ENCODE measurements at places on chromosomes 11 and 22.

- no peaks in the 10 kb centered on the region for H3K27me3 ChIP-seq
- H3K4me3 ChIP-seq, result no peak overlapping the region
- no peak overlapping the region for H3K27ac ChIP-seq
- H3K4me1 ChIP-seq, result peaks cover 6% of the 10 kb centered on the region
- peaks cover 4% of the 10 kb centered on the region for H3K36me3 ChIP-seq
Measured at GRCh38 chr11:85779956-85780640, 30.8 kb downstream of the SYTL2 start.

DNA sequence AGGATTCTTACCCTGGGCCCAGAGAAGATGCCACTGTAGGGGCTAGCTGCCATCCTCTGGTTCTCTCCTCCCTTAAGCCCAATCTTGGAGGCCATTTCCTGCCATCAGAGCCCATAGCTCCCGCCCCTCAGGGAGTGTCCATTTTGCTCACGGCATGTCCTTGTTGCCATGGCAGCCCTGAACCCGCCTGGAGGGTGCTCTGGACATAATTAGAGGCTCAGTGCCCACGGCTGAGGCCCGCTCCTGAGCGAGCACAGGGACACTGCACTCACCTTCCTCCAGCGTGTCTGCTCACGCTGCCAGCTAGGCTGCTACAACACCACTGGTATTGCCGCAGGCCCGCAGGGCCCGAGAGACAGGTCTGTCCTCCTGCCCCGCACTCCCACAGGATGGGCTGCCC lies 11.1 kb upstream of the SUSD2 start:
- no peak overlapping the region for H3K27ac ChIP-seq
- H3K4me3 ChIP-seq, result no peak overlapping the region
- DNase-seq, result no peak
- peaks cover 14% of the 10 kb centered on the region for H3K36me3 ChIP-seq
- no peaks in the 10 kb centered on the region for H3K27me3 ChIP-seq

GRCh38 chr11:10394229-10395101 lies 60.6 kb upstream of the AMPD3 start:
- peaks cover 2% of the 10 kb centered on the region for H3K27me3 ChIP-seq
- no peak overlapping the region for H3K27ac ChIP-seq

DNA sequence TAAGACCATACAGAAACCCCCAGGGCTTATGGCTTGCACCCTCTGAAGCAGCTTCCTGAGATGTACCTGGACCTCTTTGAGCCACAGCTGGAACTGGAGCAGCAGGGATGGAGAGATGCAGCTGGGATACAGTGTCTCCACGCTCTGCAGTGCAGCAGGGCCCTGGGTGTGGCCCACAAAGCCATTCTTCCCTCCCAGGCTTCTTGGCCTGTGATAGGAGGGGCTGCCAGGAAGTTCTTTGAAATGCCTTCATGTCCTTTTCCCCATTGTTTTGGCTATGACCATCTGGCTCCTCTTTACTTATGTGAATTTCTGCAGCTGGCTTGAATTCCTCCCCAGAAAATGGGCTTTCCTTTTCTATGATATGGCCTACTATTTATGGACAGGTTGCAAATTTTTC lies 37.1 kb upstream of the RAB38 start:
- H3K27ac ChIP-seq, result no peak overlapping the region
- no peak overlapping the region for H3K4me3 ChIP-seq
- DNase-seq, result no peak
- no peaks in the 10 kb centered on the region for H3K27me3 ChIP-seq
- no peaks in the 10 kb centered on the region for H3K36me3 ChIP-seq
- H3K4me1 ChIP-seq, result no peaks in the 10 kb centered on the region

- H3K27me3 ChIP-seq, result peaks cover 11% of the 10 kb centered on the region
- H3K27ac ChIP-seq, result no peak overlapping the region
- peaks cover 11% of the 10 kb centered on the region for H3K4me1 ChIP-seq
- H3K4me3 ChIP-seq, result no peak overlapping the region
- H3K36me3 ChIP-seq, result peaks cover 6% of the 10 kb centered on the region
Measured at GRCh38 chr11:2393111-2393868, 7.3 kb upstream of the TSSC4 start.

DNA sequence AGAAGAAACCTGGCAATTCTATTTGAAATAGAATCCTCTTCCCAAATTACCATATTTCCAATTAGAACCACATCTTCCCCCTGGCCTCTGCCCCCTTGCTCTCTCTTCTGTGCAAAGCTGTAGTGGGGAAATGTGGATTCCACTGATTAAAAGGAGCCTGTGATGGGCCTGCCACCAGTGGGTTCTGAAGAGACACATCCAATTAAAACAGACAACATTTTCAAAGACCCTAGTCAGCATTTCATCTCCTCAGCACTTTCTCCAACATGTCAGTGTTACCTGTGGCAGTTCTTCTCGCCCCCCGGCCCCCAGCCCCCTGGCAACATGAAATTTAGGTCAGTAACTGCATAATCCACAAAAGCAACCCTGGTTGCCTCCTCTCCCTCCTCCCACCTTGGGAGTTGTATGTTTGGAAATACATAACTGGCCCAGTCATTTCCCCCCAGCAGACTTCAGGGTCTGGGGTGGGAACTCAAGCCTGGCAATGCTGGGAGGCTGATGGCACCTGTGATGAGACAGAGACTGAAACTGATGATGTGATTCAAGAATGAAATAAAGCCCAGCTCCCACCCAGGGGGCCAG lies 99.9 kb upstream of the AMOTL1 start:
- DNase-seq, result no peak
- no peak overlapping the region for H3K4me3 ChIP-seq
- H3K27ac ChIP-seq, result no peak overlapping the region
- H3K4me1 ChIP-seq, result peaks cover 30% of the 10 kb centered on the region
- peaks cover 3% of the 10 kb centered on the region for H3K27me3 ChIP-seq
- H3K36me3 ChIP-seq, result peaks cover 16% of the 10 kb centered on the region

DNA sequence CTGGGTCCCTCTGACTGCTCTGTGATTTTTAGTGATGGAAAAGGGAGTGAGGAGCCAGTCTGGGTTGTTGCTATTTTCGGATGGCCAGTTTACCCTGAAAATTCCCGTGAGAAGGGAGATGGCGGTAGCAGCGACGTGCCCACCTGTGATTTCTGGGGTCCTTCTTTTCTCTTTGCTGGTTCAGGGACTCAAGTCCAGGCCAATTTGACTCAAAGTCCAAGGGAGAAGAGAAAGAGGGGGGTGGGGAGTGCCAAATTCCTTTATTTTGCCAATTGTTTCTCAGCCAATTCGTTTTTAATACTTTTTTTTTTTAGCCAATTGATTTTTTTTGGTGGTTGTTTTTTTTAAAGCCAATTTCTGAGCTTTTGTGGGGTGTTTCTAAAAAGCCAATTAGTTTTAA lies 6.9 kb downstream of the IGF2 start:
- no peak for DNase-seq
- H3K36me3 ChIP-seq, result peaks cover 5% of the 10 kb centered on the region
- no peak overlapping the region for H3K4me3 ChIP-seq
- H3K4me1 ChIP-seq, result no peaks in the 10 kb centered on the region
- H3K27me3 ChIP-seq, result peaks cover 19% of the 10 kb centered on the region
- no peak overlapping the region for H3K27ac ChIP-seq

- H3K27ac ChIP-seq, result no peak overlapping the region
- no peaks in the 10 kb centered on the region for H3K4me1 ChIP-seq
- H3K4me3 ChIP-seq, result no peak overlapping the region
- H3K27me3 ChIP-seq, result no peaks in the 10 kb centered on the region
Measured at GRCh38 chr11:107071129-107071528, 52.9 kb upstream of the GUCY1A2 start.

- peak overlapping the region; percentile 2 for H3K4me3 ChIP-seq
- no peak for DNase-seq
- H3K36me3 ChIP-seq, result no peaks in the 10 kb centered on the region
- peaks cover 34% of the 10 kb centered on the region for H3K4me1 ChIP-seq
Measured at GRCh38 chr11:128904656-128905344, 13.6 kb downstream of the KCNJ5 start.

GRCh38 chr22:27867085-27867952 lies 51.7 kb downstream of the PITPNB start:
- H3K36me3 ChIP-seq, result peaks cover 6% of the 10 kb centered on the region
- DNase-seq, result no peak
- no peak overlapping the region for H3K4me3 ChIP-seq
- H3K27ac ChIP-seq, result peak overlapping the region; percentile 65
- H3K27me3 ChIP-seq, result no peaks in the 10 kb centered on the region
- H3K4me1 ChIP-seq, result peaks cover 32% of the 10 kb centered on the region

- no peaks in the 10 kb centered on the region for H3K27me3 ChIP-seq
- no peaks in the 10 kb centered on the region for H3K36me3 ChIP-seq
- H3K27ac ChIP-seq, result peak overlapping the region; percentile 98
- H3K4me3 ChIP-seq, result peak overlapping the region; percentile 80
Measured at GRCh38 chr11:96219981-96220623, 122.9 kb downstream of the MAML2 start.

GRCh38 chr11:94546886-94547285 lies 3.2 kb downstream of the FUT4 start:
- no peak for DNase-seq
- H3K27ac ChIP-seq, result no peak overlapping the region
- no peaks in the 10 kb centered on the region for H3K36me3 ChIP-seq
- no peak overlapping the region for H3K4me3 ChIP-seq
- H3K4me1 ChIP-seq, result peaks cover 18% of the 10 kb centered on the region
- H3K27me3 ChIP-seq, result peaks cover 8% of the 10 kb centered on the region

DNA sequence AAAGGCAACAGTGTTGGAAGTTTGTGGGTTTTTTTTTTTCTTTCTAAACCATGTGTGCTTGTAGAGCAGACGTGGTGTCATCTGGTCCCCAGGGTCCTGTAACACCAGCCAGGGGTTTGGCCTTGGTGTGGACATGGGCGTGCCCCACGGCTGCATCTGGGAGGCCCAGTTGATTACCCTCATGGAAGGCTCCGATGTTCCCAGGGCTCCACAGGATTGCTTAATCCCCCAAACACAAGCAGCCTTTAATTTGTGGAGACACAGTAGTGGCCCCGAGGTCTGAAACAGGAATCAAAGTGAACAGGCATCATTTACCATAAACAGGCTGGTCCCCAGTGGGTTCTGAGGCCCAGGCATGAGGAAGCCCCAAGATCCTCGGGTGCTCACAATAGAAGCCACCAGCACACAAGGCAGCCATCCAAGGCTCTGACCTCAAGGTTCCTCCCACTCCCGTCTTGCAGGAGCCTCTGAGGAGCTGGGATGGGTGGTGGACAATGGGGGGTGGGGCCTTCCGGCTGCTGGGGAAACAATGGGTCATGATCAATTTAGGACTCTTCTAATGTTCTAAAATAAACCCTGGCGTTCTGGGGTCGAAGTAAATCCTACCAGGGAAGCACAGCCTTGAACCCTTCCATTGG lies 115.0 kb upstream of the CD82 start:
- H3K27me3 ChIP-seq, result peaks cover 1% of the 10 kb centered on the region
- H3K4me3 ChIP-seq, result no peak overlapping the region
- H3K27ac ChIP-seq, result no peak overlapping the region
- DNase-seq, result no peak
- no peaks in the 10 kb centered on the region for H3K36me3 ChIP-seq

DNA sequence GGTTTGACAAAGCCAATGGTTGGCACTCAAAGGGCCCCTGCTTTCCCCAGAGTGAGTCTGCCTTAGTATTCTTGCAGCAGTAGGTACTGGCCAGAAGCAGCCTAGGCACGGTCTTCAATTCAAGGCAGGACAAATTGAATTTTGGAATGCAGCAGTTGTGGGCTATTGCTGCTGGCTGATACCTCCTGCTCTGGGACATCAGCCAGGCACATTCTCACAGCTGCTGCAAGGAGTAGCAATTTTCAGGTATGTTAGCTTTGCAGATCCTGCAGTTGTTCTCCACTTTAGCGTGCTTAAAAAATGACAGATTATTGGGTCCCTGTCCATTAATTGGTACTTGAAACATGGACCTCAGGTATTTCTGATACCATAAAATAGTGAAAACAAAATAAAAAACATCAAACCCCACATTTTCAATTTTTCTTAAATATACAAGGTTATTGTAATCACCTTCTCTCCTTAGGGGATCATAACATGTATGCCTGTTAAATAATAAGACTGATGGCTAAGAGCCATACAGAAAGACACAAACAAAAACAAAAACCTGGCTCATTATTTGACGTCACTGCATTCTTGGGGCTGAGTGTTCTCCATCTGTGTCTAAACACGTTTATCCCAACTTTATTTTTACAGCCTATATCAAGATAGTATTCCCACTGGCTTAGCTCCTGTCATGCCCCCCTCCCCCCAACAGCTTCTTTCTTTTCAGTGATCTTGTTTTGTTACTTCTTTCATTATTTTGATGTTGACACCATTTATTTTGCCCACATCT lies 85.1 kb upstream of the CARD18 start:
- DNase-seq, result no peak
- no peaks in the 10 kb centered on the region for H3K36me3 ChIP-seq
- peaks cover 1% of the 10 kb centered on the region for H3K27me3 ChIP-seq

- peak overlapping the region; percentile 79 for H3K4me3 ChIP-seq
- no peak overlapping the region for H3K27ac ChIP-seq
- H3K27me3 ChIP-seq, result peaks cover 15% of the 10 kb centered on the region
Measured at GRCh38 chr11:6632116-6633073, 13.2 kb upstream of the TPP1 start.

DNA sequence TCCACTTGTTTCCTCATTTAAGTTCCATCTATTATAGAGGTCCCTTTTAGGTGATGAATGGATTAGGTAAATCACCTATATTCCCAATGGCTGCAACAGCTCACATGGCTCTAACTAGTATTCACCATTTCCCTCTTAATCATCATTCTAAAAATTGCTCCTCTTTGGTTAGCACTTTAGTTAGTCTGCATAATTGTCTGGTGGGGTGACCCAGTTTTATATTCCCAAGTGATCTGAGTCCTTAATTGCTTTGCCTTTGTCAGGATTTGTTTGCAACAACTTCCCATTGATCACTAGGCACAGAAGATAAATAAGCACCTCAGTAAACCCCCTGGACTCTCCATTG lies 395.2 kb downstream of the RAB38 start:
- H3K4me1 ChIP-seq, result no peaks in the 10 kb centered on the region
- DNase-seq, result no peak
- no peaks in the 10 kb centered on the region for H3K27me3 ChIP-seq
- no peak overlapping the region for H3K4me3 ChIP-seq
- no peak overlapping the region for H3K27ac ChIP-seq

- no peak overlapping the region for H3K27ac ChIP-seq
- no peaks in the 10 kb centered on the region for H3K36me3 ChIP-seq
- DNase-seq, result no peak
Measured at GRCh38 chr22:40808018-40808841, 10.9 kb downstream of the SLC25A17 start.

DNA sequence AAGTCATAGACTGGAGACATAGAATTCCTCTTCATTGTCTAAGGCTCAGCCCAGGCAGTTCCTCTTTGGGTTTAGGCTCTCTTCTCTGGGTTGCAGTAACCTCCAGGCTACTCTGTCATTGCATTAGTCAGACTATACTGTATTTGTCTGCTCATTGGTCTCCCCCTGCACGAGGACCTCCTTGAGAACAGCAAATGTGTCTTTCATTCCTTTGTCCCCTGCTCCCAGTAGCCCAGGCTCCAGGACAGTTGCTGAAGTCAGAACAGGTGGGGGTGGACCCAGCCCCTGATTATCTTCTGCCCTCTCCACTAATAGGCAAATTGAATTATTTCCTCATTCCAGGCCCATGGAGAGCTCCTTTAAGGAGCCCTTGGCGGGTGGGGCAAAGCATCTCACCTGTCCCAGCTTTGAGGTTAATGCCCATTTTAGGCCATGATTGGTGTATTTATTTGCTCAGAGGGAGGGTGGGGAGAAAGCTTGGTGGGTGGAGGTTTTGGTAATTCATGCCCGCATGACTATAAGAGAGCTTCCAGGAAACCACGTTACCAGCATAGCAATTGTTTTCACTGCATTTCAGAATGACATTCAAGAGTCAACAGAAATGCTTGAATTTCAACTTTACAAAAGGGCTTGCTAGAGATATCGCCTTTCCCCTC lies 40.9 kb downstream of the NAV2 start:
- peaks cover 3% of the 10 kb centered on the region for H3K27me3 ChIP-seq
- no peak overlapping the region for H3K27ac ChIP-seq
- DNase-seq, result no peak
- no peaks in the 10 kb centered on the region for H3K36me3 ChIP-seq

Measured in endothelial cell (in vitro differentiated cells).